ENCODE measurements at places on chromosomes 13 and 19. TPM values are rescaled to one million over a fixed set of nuclear protein-coding genes. Genes with fewer than 3 reads are reported as not detected.

The SEMA6B gene
- total RNA-seq: 27.4 TPM

The GYS1 gene
- total RNA-seq: 34.0 TPM

The PDS5B gene
- 22.0 TPM for total RNA-seq

The ZNF20 gene
- total RNA-seq: 2.5 TPM

The SIPA1L3 gene
- total RNA-seq: 17.2 TPM

The SPIB gene
- not detected for total RNA-seq

The ERFL gene
- total RNA-seq: not detected

The PGLYRP1 gene
- total RNA-seq: not detected

The ZNF30 gene
- total RNA-seq: 2.7 TPM

The ONECUT3 gene
- total RNA-seq: not detected
